ENCODE measurements at places on chromosomes 16 and 17.

GRCh38 chr17:68621065-68621464 is 19.9 kb upstream of the FAM20A start:
- no peak for DNase-seq

DNA sequence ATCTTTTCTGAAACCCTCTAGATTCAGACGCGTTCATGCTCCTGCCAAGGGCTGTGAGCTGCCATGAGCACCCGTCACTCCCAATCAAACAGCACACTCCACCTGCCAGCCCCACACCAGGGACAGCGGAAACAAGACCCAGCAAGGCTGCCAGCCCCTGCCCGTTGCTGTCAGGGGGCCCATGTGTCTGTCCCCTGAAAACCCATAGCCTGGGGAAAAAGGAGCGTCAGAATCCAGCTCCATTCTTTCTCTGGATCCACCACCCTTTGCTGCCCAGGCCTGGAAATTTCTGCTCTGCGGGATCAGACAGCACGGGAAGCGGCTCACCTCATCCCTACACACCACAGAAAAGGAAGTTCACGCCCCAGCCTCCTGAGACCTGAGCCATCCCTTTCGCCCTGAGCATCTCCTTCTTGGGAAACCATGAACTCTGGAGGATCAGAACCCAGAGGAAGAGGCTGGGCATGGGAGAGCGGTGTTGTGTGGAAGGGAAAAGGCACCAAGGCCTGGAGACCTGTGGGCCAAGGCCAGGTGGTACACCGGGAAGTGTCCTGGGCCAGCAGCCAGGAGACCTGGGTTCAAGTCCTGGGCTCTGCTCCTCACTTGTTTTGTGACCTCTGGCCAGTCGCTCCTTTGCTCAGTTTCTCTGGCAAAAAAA is 51.5 kb upstream of the RCVRN start:
- no peak for DNase-seq

DNA sequence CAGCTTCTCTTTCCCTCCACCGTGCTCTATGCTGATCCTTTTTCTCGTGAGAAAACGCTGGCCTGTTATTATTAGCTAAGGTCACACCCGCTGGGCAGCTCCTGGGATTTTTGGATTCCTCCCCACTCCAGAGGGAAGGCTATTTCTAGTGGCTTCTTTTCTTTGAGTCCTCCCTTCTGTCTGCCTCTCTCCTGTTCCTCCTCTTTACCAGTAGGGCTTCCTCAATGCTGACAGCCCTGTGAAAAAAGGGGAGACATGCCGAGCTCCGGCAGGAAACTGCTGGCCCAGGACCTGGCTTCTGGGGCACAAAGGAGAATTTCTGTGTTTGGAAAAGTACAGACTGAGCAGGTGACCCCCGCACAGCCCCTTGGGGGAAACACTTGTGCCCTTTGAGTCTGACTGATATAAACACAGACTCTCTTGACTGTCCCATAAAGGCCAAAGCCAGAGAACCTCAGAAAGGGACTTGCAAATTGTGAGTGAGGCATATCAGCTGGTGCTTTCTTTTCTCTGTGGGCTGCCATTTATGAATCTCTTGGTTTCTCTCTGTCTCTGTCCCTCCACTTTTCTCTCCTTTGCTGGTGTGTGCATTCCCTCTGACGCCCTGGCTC is 14.0 kb upstream of the RNF135 start:
- DNase-seq, result no peak

DNA sequence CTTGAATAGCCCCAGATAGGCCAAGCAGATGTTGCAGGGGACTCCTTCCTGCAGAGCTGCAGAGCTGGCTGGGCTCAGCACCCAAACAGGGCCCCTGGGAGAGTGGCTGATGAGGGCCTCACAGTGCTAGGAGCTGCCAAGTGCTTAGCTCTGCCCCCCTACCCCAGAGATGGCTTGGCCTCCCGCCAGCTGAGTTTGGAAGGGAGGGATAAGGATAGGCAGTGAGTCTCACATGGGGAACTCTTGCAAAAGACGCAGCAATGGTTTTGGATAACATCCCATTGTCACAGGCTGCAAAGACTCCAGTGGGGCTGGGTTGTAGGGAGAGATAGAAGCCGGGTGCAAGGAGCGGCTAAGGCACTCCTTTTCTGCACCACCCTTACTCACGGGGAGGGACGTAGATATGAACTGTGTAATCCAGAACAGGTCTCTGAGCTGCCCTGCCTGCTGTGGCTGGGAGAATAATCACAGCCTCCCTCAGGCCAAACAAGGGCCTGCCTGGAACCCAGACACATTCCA is 52.9 kb upstream of the MAF start:
- DNase-seq, result no peak

- DNase-seq, result no peak
These were observed 3.0 kb downstream of the SETD6 start for GRCh38 chr16:58518083-58518979.

DNA sequence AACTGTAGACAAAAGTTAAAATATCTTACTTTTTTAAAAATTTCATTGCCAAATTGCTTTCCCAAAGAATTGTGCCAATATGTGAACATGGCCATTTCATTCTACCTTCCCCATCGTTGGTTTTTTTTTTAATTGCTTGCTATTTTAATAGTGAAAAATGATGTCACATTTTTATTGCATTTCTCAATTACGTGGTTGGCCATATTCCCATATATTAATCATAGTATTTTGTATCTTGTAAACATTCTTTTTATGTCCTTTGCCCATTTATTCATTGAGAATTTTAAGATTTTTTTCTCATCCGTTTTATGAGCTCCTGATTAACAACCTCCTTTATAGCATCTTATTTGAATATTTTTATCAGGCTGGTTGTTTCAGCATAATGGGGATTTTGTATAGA is 7.2 kb downstream of the OMG start:
- DNase-seq, result no peak

DNA sequence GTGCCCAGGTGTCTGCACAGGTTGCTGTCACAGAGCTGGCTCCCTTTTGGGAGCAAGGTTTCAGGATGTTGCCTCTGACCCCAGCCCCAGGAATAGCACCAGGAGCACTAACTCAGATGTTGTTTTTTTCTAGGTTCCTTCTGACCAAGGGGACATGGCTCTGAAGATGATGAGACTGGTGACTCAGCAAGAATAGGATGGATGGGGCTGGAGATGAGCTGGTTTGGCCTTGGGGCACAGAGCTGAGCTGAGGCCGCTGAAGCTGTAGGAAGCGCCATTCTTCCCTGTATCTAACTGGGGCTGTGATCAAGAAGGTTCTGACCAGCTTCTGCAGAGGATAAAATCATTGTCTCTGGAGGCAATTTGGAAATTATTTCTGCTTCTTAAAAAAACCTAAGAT is 28.1 kb downstream of the SCPEP1 start:
- DNase-seq, result no peak

DNA sequence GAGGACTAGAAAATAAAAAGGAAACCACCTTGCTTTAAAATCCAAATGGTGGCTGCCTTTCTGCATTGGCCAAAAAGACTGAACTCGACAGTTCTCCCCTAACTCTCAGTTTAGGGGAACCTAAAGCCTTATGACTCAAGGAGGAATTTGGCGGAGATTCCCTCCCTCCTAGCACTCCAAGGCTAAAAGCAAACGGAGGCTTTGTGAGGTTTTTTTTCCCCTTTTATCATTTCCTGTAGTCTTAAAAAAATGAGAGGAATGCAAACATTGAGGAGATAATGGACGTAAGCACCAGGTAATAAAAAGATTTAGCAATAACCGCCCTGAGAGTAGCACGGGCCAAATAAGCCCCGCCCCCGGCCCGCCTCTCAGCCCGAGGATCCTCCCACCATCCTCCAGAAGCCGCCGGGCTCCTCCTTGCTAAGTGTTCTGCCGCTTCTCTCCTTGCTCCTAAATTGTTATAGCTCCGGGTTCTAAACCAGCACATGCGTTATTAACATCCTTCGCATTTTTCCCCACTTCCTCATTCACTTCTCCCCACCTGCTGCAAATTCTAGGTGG is 5.8 kb upstream of the KIFC3 start:
- no peak for DNase-seq

DNA sequence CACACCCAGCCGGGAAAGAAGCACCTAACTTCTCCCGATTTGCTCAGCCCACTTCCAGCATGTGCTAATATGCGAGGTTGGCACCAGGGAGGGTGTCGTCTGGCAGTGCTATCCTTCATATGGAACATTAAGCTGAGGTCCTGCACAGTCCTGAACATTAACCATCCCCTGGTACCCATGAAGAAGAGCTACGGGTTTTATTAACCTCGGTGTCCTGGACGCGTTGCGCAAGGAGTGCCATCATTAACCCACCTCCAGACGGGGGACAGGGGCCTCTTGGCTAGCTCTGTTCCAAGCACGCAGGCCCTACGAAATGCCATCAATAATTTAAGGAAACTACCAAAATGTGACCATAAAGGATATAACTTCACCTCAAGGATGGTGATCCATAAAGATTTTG is 193.5 kb downstream of the MAF start:
- DNase-seq, result no peak

DNA sequence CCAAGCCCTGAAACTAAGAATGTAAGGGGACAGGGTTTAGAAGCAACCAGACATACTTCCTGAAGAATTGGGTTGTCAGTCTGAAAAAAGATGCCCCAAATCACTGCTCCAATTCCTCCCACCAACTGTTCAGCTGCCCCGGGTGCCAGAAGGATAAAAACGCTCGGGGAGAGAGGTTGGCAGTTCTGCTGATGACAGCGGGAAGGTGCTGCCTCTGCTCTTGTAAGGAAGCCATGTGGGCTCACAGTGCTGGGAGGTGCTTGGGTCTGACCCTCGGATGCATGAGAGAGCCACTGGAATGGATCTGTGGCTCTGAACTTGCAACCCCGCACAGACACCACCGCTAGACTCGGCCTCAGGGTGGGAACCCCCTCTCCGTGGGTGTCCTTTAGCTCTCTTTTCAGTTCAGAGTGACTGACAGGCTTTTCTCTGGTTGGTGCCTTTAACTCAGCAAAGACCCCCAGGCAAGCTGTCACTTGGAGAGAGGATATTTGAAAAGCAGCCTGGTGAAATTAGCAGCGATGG is 364.8 kb upstream of the RBFOX1 start:
- no peak for DNase-seq

- DNase-seq, result no peak
These were observed 14.8 kb downstream of the TUBD1 start for GRCh38 chr17:59877965-59878364.

- DNase-seq, result no peak
These were observed 49.3 kb upstream of the TNRC6C start for GRCh38 chr17:77909236-77909635.

GRCh38 chr17:47895347-47895855 is 635 bp upstream of the SP2 start:
- no peak for DNase-seq
